ENCODE measurements at places on chromosomes 5 and 9.
A peak's percentile ranks its signal among the peaks of the same experiment; 100 is the strongest.

- no peaks in the 10 kb centered on the region for H3K4me1 ChIP-seq
- no peaks in the 10 kb centered on the region for H3K27me3 ChIP-seq
- no peak overlapping the region for H3K27ac ChIP-seq
Observed at GRCh38 chr9:133855802-133856521, 117.8 kb upstream of the SARDH start.

GRCh38 chr9:71479621-71480020 lies 288.7 kb downstream of the CEMIP2 start:
- no peak overlapping the region for H3K27ac ChIP-seq
- no peaks in the 10 kb centered on the region for H3K4me1 ChIP-seq
- DNase-seq = no peak
- H3K4me3 ChIP-seq = no peak overlapping the region

DNA sequence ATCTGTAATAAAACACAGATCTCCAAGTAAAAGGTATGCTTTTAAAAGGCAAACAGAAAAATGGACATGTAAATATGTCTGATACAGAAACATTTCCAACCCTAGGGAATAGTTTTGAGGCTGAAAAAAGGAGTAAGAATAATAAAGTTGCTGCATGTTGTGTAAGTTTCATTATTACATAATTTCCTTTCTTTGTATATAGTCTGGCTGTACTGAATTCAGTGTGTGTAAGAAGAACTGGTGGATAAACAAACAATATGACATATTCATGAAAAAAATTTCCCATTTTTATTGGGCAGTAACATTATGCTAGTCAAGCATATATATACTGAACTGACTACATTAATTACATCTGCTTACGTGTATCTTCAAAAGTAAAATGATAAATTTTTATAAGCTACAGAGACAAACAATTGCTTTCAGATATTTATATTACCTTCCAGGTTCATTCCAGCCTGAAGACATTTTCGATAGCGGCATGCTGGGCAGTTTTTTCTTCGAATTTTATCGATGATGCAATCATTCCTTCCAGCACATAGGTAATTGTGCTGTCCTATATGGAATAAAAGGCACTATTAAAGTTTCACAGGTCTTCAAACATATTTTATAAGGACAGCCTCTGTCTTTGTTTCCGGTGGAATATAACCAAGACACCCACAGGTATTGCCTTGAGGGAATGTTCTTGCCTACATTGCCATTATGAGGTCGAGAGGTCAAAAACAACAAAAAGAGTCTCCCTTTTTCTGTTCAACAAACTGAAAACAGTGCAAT lies 93.6 kb downstream of the NR3C1 start:
- H3K4me1 ChIP-seq = no peaks in the 10 kb centered on the region
- H3K27me3 ChIP-seq = no peaks in the 10 kb centered on the region
- no peak overlapping the region for H3K27ac ChIP-seq

- peak; percentile 62 for DNase-seq
- H3K4me3 ChIP-seq = peak overlapping the region; percentile 77
- peaks cover 2% of the 10 kb centered on the region for H3K27me3 ChIP-seq
- H3K27ac ChIP-seq = peak overlapping the region; percentile 10
- no peaks in the 10 kb centered on the region for H3K36me3 ChIP-seq
Observed at GRCh38 chr5:81749561-81750307, 1.2 kb downstream of the SSBP2 start.

DNA sequence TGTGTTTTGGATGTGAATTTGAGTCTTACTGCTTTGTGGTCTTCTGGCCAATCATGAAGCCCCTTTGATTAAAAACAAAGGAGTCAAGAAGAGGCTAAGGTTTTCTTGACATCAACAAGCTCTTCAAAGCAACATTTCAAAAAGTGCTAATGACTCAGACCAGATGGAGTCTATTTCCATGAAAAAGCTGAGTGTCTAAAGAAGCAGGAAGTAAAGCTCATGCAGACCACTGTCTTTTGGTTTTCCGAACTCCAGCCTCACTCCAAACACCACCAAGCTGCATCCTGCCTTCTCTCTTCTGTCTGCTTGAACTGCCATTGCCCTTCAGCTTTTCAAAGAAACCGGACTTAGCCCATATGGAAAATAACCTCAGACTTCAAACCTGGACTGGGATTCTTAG lies 115.2 kb downstream of the PRDM6 start:
- H3K27me3 ChIP-seq = no peaks in the 10 kb centered on the region
- no peak overlapping the region for H3K27ac ChIP-seq
- no peak for DNase-seq
- H3K4me1 ChIP-seq = no peaks in the 10 kb centered on the region

GRCh38 chr9:21078702-21079101 lies 960 bp upstream of the IFNB1 start:
- no peak overlapping the region for H3K4me3 ChIP-seq
- H3K27ac ChIP-seq = no peak overlapping the region
- H3K27me3 ChIP-seq = no peaks in the 10 kb centered on the region
- no peak for DNase-seq

DNA sequence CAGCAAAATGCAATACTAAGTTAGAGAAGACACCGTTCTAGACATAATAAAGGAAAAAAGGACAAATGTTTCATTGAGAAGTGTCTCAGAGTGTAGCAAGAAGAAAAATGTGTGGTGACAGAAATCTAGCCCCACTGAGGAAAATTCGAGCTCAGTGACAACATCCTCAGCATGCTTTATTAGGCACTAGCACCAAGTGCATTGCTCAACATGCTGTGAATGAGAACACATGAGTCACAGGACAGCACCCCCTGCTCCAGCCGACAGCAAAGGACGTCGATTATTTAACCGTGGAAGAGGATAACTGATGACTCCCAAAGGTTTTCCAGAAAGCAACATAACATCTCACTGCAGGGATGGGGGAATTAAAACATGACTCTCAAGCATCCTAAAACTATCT lies 182.7 kb downstream of the GNAQ start:
- no peak for DNase-seq
- no peak overlapping the region for H3K4me3 ChIP-seq
- H3K27me3 ChIP-seq = no peaks in the 10 kb centered on the region

DNA sequence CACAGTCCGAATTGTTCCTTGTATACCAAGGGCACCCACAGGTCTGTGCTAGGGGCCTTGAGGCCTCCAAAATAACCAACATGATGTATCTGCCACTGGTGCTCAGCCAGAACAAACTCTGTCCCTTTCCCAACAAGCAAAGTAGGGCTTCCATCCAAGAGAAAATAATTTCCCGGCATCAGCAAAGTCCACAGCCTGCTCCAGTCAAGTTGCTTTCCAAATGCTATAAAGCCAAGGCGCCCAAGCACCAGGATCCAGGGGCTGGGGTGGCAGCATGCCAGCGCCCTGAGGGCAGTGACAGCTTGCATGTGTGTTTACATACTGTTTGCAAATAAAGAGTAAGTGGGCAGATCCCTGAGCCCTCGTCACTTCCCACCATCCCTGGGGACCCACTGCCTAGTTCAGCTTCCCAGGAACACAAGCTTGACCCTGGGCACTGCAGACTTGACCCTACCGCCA lies 155.9 kb downstream of the ERCC6L2 start:
- DNase-seq = no peak
- H3K4me1 ChIP-seq = peaks cover 9% of the 10 kb centered on the region
- H3K36me3 ChIP-seq = no peaks in the 10 kb centered on the region
- peaks cover 12% of the 10 kb centered on the region for H3K27me3 ChIP-seq

DNA sequence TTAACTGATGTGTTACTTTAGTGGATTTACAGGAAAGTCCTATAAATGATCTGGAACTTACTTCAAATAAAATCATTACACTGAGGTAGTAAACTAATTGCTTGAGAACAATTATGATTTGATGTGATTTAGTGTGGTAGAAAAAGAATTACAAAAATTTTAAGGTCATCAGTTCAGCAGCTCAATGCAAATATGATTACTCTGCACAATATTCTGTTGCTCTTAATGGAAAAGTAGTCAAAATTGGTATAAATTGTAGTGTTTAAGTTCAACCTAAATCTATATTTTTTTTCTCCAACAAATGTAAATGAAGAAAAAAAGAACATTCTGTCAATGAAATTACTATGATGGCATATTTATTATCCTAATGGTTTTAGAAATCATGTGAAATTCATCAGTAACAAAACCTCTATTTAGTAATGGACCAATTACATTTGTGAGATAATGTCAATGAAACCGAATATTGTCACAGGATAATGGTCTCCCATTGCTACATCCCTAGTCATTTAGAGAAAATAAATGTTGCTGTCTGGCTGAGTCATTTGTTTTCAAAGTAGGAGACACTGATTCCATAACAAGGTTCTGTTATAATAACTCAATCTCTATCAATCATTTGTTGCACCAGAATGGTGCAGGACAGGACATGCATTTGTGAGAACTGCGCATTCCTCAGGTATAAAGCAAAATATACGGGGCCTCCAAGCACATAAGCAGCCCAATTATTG lies 177.1 kb downstream of the NFIB start:
- no peak overlapping the region for H3K4me3 ChIP-seq
- no peaks in the 10 kb centered on the region for H3K36me3 ChIP-seq
- DNase-seq = no peak
- H3K27ac ChIP-seq = no peak overlapping the region
- no peaks in the 10 kb centered on the region for H3K27me3 ChIP-seq

DNA sequence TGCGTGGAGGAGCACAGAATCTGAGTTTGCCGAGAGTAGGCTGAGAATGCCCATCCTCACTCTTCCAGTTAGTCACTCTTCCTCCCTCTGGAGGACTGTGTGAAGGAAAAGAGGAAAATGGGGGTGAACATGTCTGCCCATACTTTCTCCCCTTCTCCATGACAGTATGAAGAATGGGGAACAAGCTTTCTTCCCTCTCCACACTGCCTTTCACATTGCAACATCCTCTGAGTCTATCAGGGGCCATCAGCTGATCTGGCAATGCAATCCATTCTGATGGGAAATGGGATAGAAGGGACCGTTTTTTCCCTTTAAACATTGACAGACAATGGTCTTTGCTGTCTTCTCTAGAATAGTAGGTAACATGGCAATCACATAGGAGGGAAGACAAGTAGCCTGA lies 56.8 kb downstream of the UGCG start:
- no peaks in the 10 kb centered on the region for H3K36me3 ChIP-seq
- H3K4me3 ChIP-seq = no peak overlapping the region
- DNase-seq = no peak
- peaks cover 12% of the 10 kb centered on the region for H3K4me1 ChIP-seq
- H3K27ac ChIP-seq = no peak overlapping the region

GRCh38 chr5:162529886-162530285 lies 462.3 kb downstream of the GABRG2 start:
- DNase-seq = no peak
- no peaks in the 10 kb centered on the region for H3K27me3 ChIP-seq
- no peaks in the 10 kb centered on the region for H3K36me3 ChIP-seq
- no peaks in the 10 kb centered on the region for H3K4me1 ChIP-seq
- no peak overlapping the region for H3K4me3 ChIP-seq

GRCh38 chr5:81783401-81783800 lies 32.5 kb upstream of the SSBP2 start:
- H3K4me1 ChIP-seq = peaks cover 15% of the 10 kb centered on the region
- H3K27ac ChIP-seq = no peak overlapping the region
- no peaks in the 10 kb centered on the region for H3K36me3 ChIP-seq
- no peak for DNase-seq

GRCh38 chr5:140273401-140273877 lies 29.5 kb downstream of the PFDN1 start:
- no peak overlapping the region for H3K27ac ChIP-seq
- DNase-seq = no peak
- H3K27me3 ChIP-seq = no peaks in the 10 kb centered on the region
- no peak overlapping the region for H3K4me3 ChIP-seq
- no peaks in the 10 kb centered on the region for H3K4me1 ChIP-seq
- peaks cover 4% of the 10 kb centered on the region for H3K36me3 ChIP-seq

DNA sequence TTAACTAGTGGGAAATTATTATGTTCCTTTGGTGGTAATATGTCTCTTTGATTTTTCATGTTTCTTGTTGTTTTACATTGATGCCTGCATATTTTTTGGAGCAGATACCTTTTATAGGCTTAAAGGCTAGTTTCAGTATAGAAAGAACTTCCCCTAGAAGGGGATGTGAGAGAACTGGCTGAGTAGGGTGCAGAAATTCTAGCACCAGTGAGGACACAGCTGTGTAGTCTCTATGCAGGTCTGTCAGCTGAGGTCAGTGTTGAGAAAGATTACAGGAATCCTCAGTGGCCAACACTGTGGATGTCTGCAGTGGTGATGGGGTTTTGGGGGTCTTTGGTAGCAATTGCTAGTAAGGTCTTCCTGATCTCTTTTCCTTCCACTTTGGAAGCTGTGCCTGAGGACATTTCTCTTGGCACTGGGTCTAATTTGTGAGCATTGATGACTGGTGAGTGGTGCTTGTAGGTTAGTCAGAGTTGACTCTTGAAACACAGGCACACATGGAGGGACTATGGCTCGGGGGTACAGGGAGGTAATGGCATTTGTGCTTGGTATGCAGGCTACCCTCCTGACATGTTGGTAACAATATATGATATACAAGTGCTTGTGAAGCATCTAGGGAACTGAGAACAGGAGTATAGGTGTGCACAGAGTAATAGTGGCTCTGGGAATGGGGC lies 221.4 kb downstream of the SPATA31D1 start:
- DNase-seq = no peak
- H3K4me3 ChIP-seq = no peak overlapping the region
- H3K4me1 ChIP-seq = no peaks in the 10 kb centered on the region
- no peak overlapping the region for H3K27ac ChIP-seq
- no peaks in the 10 kb centered on the region for H3K27me3 ChIP-seq

- H3K27ac ChIP-seq = no peak overlapping the region
- no peak for DNase-seq
- H3K4me1 ChIP-seq = no peaks in the 10 kb centered on the region
- H3K27me3 ChIP-seq = no peaks in the 10 kb centered on the region
Observed at GRCh38 chr9:121858788-121859187, 207.4 kb downstream of the DAB2IP start.

DNA sequence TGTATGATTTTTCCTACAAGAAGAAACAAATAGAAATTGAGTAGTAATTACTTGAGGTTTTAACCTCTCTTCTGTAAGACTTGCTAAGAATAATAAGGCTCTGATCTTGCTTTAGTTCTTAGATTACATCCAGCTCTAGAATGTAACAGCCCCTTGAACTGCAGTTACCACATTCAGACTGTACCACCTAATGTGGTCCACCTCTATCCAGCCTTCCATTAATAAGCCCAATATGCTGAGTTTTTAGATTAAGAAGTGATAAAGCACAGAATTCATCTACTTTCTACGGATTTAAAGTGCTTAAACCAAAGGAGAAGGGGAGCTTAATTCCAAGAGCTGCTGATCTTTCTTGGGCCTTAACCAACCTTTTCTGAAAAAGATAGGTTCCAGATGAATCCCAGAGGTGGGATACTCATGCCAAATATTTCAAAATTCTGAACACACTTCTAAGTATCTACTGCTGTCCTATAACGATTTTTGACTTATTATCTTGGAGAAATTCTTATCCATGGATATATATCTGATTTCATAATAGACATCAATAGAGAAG lies 131.5 kb downstream of the ZNF608 start:
- no peaks in the 10 kb centered on the region for H3K4me1 ChIP-seq
- H3K36me3 ChIP-seq = no peaks in the 10 kb centered on the region
- no peak for DNase-seq
- H3K4me3 ChIP-seq = no peak overlapping the region

GRCh38 chr5:43000111-43000840 lies 39.8 kb downstream of the ANXA2R start:
- H3K36me3 ChIP-seq = no peaks in the 10 kb centered on the region
- DNase-seq = no peak
- H3K4me1 ChIP-seq = peaks cover 13% of the 10 kb centered on the region
- no peak overlapping the region for H3K27ac ChIP-seq
- no peaks in the 10 kb centered on the region for H3K27me3 ChIP-seq
- H3K4me3 ChIP-seq = no peak overlapping the region

GRCh38 chr5:170361616-170362015 lies 27.6 kb downstream of the KCNMB1 start:
- H3K36me3 ChIP-seq = no peaks in the 10 kb centered on the region
- H3K4me1 ChIP-seq = no peaks in the 10 kb centered on the region
- no peak for DNase-seq
- H3K4me3 ChIP-seq = no peak overlapping the region
- H3K27me3 ChIP-seq = no peaks in the 10 kb centered on the region
- H3K27ac ChIP-seq = no peak overlapping the region
